Fibroblast of skin of right quadriceps (primary cell): ENCODE measurements at places on chromosomes 4 and X.

GRCh38 chr4:42398171-42398870 lies 1.0 kb downstream of the SHISA3 start:
- no peak for DNase-seq

DNA sequence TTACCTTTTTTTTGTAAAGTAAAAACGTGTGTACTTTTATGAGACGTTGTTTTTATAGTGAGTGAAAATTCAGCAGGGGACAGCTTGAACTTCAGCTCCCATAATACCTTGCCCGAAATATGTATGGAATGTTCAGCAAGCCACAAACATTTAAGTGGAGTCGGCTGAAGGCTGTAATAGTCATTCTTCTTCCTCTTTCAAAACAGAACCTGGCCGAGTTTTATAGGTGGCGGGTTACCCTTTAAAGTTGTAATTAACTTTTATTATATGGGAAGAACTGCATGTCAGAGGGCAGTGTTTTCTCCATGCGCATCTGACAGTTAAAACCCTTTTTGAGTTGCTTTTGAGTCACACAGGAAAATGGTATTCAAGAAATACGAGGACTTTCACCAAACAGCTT lies 50.7 kb downstream of the CLDN34 start:
- DNase-seq, result peak; percentile 82

GRCh38 chr4:126058596-126058995 lies 743.8 kb downstream of the FAT4 start:
- no peak for DNase-seq

DNA sequence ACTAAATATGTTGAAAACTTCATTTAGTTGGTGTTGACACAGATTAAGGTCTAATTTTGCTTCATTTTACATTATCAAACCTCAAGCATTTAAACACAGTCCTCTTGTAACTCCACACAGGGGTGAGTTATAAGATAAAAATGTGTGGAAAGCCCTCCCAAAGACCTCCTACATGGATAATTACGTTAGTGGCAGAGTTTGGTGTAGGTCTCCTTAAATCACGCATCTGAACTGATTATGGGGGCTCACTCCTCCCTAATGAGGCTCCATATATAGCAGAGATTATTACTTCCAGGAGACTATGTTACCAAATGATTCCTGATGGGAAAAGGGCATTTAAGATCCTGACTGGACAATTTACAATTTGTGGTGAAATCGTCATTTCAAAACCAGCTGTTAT lies 32.2 kb upstream of the VCX3B start:
- peak; percentile 52 for DNase-seq

GRCh38 chr4:78409612-78410202 lies 141.9 kb upstream of the ANXA3 start:
- DNase-seq, result no peak

DNA sequence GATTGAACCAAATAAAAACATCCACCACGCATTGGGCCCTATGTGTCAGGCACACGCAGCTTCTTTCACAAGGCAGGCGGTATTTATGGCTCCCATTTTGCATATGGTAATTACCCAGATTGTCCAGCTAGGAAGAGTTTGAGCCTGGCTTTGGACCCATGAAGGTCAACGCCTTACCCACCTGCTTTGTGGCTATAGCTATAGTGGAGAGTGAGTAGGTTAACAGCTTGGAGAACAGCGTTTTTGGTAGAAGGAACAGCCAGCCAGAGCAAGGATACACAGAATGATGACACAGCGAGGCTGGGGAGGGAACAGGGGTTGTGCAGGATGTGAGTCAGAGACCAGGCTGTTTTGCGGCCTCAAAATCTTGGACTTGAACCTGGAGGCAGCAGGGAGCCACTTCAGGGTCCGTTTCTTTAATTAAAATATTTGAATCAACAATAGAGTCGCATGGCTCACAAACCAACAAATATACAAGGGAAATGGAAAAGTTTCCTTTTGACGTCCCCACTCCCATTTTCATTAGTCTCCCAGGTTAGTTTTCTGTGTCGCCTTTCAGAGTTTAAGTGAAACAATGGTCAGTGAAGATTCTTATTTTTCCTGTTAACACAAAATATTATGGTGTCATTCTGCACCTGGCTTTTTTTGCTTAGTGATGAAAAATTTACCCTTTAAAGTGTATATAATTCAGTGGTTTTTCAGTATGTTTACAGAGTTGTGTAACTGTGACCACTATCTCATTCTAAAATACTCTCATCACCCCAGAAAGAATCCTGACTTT lies 118.2 kb upstream of the STX18 start:
- DNase-seq, result peak; percentile 92

- DNase-seq, result peak; percentile 95
Observed at GRCh38 chrX:46180258-46180687, 364.9 kb downstream of the ZNF674 start.

DNA sequence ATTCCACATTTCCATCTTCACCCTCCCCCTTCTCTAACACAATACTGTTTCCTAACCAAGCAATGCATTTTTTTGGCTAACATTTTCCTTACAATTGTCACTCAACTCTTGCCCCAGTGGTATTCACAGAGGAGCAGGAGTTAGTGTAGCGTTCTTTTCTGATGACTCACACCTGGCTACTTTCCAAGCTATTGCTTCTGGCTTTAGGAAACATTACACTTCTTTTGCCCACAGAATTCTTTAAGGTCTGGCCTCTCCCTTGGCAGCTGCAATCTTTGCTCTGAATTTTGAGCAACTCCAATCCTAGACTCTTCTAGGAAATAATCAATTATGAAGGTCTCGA lies 27.5 kb upstream of the PDGFC start:
- peak; percentile 100 for DNase-seq

- no peak for DNase-seq
Observed at GRCh38 chr4:185919107-185919506, 107.1 kb upstream of the SORBS2 start.

- DNase-seq, result no peak
Observed at GRCh38 chrX:68824565-68825125, 4.2 kb upstream of the EFNB1 start.

DNA sequence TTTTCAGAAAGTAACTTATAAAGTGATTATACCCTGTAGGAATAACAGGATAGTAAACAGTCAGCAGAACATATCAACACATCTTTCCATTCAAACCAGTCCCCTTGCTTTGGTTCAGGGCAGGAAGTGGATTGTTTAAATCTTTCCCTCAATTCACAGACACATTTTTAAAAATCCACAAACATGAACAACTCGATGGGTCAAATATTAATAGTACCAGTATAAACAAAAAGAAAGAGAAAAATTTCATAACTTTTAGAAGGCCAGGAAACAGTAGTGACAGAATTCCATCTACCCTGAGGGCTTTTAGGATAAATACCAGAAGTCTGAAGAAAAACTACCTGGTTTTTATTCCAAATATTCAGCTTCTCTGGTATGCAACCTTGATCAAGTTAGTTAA lies 1072.8 kb upstream of the PABPC4L start:
- no peak for DNase-seq

DNA sequence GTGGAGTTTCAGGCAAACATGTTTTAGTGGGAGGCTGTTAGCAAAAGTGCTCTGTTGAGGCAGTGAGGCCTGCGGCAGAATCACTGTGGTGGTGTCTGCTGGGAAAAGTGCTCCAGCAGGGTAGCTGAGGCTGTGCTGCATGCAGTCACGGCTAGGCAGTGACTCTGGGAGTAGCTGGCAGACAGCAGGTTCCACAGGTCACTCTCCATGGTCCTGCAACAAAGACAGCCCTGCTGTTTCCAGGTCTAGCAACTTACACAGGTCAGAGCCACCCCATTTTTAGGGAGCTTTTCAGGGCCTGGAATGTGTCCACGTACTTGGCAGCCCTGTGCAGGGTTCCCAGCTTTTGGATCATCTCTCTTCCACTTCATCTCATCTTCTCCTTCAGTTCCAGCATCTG lies 184.3 kb downstream of the NAA11 start:
- DNase-seq, result peak; percentile 6

DNA sequence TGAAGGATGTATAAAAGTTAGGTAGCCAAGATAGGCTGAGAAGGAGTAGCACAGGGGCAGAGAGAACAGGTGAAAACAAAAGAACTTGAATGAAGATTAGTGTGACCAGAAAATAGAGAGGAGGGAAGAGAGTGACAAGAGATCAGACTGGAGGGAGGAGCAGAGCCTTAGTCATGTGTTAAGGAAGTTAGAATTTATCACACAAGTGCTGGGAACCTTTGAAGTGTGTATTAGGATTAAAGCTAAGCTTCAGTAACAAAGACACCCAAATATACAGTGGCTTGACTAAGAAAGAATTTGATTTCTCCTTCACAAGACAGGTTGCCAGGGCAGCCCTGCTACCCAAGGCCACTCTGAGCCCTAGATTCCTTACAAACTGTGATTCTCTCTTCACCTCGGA lies 10.7 kb upstream of the CCDC149 start:
- no peak for DNase-seq

GRCh38 chr4:117588771-117589170 lies 445.5 kb upstream of the NDST3 start:
- DNase-seq, result no peak

DNA sequence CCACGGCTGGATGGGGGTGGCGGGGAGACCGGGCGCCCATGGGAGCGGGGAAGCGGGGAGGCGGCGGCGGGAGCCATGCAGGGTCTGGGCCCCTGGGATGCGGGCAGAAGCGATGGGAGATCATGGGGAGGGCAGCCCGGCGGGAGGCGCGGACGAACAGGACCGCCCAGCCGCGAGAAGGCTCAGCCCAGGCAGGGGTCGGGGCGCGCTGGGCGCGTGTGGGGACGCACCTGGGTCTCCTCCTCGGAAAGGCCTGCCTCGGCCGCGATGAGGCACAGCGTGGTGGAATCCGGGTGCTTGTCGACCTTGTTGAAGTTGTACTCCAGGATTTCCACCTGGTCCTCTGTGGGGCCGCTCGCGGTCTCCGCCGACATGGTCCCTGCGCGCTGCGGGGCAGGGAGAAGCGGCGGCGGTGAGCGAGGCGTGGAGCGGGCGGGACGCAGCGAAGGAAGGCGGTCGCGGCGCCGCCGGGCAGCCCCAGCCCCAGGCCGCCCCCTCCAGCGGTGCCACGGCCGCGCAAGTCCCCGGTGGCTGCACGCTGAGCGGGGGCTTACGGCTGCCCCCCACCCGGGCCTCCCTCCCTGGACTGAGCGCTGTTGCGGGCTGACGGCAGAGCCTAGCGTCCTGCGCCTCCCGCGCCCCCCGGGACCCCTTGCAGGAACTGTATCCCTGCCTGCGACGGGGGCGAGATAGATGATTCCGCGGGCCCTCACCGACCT lies 25.3 kb downstream of the HOPX start:
- no peak for DNase-seq
